Left ventricle myocardium superior (tissue), 1 donor: ENCODE measurements at places on chromosomes 12 and 14.

- DNase-seq: no peak
These were observed 165.7 kb downstream of the SRGAP1 start for GRCh38 chr12:64010069-64010686.

GRCh38 chr14:30240685-30241084 lies 313.0 kb upstream of the PRKD1 start:
- no peak for DNase-seq

DNA sequence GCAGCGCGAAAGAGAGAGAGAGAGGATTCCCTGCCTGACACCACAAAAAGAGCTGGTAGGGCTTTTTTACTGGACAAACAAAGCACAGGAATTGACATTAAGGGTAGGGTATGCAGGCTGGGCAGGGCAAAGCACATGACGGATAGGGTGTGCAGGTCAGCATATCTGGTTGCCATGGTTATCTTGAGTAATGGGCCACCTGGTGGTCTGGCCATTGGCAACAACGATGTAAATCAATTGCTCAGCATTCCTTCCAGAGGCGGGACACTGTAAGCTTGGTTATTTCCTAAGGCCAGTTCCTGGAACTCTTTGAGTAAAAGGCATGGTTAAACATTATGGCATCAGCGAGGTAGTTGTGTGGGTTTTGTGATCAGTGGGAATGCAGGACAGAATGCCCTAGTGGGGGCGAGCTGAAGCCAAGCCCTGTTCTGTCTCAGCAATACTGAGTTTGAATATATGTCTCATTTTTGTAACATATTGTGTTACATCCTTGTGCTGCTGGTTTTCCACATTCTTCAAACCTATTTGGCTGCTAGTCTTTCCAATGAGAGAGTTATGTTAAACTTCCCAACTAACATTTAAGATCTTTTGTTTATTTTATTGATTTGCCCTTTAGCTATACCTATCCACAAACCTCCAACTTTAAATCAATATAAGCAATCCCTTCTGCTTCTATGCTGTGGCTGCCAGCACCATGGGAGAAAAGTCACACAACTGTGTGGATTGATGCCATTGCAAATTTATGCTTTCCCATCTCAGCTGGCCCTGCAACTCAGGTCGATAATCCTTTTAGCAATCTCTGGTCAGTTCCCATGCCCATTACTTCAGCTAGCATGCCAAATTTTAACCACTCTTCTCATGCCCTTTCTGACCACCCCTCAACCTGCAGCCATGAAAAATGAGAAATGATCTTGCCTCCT lies 396.7 kb upstream of the PDE3A start:
- DNase-seq: no peak

DNA sequence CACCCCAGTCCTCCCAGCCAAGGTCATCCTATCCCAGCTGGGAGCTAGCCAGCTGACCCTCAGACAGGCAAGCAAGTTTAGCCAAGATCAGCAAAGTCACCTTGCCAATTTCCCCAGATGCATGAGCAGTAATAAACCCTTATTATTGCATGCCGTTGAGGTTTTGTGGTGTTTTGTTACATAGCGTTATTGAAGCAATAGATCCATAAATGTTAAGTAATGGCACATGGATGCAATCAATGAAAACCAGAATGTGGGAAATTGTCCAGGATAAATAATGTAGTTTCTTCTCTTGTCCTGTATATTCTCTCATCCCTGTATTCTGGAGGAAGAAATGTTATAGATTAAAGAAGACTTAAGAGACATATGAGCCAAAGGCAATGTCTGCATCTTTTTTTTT lies 18.0 kb upstream of the TMEM260 start:
- DNase-seq: no peak

DNA sequence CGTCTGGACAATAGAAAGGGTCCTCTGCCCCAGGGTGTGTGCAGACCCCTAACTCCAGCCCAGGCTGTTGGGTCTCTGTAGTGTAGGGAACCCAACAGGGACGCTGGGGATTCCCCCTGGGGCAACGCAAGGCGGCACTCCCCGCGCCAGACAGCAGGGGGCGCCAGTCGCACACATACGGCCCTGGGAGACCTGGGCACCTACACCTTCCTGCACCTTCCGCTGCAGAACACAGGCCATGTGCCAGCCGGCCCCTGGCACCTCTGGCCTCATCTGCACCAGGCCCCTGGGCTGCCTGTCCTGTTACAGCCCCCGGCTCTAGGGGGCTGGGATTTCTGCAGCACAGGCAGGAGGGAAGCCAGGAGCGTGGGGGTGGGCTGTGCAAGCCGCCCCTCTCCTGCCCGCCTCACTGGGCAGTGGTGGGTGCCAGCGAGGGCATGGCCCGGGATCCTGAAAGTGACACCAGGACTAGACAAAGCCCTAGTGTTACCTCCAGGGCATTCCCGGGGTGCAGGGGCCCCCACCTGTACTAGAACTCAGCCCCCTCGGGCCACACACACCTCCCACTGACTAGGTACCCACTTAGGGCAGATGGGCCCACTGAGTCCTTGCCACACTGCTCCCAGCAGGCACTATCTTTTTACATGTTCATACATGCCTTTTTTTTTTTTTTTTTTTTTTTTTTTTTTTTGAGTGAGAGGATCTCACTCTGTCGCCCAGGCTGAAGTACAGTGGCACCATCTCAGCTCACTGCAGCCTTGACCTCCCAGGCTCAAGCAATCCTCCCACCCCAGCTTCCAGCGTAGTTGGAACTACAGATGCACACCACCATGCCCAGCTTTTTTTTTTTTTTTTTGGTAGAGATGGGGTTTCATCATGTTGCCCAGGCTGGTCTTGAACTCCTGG lies 37.5 kb downstream of the CCNK start:
- peak; percentile 89 for DNase-seq

DNA sequence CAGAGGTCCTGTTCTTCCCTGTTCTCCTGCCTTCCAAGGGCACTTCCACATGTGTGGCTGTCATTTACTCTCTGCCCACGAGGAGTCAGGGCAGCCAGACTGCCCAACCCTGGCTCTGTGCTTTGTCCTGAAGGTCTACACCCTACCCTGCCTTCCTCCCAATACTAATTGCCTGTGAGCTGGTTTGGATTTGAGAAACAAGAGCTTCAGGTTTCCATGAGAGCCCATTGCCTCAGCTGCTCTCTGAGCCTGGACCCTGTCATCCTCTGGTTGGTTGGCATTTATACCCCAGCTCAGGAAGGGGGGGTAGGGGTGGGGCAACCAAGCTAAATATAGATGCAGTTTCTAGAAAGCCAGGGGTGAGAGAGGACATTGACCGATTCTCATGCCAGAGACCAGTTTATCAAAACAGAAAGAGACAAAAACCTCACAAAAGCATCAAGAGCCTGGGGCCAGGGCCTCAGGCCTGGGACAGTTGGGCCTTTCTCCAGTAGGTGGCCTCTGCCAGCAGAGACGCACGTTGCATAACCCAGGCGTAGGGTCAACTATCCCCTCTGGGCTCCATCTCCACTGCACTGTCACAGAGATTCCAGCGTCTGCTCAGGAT lies 34.5 kb downstream of the VDR start:
- DNase-seq: peak; percentile 75

- DNase-seq: no peak
These were observed 149.5 kb upstream of the DIO3 start for GRCh38 chr14:101411779-101412178.

DNA sequence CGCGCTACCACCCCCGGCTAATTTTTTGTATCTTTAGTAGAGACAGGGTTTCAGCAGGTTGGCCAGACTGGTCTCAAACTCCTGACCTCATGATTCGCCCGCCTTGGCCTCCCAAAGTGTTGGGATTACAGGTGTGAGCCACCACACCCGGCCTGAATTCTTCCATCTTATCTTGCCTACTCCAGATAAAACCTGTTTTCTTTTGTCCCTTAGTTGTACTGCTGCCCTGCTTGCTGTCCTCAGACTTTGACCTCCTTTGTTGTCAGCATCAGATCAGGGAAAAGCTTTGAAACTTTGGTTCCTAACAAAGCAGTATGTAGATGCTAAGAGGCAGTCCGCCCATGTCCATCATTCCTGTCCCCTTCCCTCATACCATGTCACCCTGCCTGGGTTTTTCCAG lies 15.9 kb downstream of the COPZ1 start:
- no peak for DNase-seq

DNA sequence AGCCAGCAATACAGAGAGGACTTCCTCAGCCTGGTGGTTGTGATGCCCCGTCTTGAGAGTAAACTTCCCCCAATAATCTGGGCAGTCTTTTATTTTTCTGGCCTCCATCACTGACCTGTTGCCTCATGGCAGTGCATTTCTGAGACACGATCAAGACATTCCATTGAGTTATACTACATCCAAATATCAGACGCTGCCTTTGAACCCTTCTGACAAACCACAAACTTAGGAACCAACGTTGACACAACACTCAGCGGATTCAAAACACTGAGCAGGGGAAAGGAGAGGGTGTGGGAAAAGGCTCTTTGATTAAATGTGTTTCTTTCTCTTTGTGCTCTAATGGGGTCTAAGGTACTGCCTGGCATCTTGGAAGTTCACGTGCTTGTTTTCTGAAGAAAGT lies 100.7 kb upstream of the TBX5 start:
- no peak for DNase-seq

- no peak for DNase-seq
These were observed 26.0 kb upstream of the GLIPR1L2 start for GRCh38 chr12:75364919-75365318.

DNA sequence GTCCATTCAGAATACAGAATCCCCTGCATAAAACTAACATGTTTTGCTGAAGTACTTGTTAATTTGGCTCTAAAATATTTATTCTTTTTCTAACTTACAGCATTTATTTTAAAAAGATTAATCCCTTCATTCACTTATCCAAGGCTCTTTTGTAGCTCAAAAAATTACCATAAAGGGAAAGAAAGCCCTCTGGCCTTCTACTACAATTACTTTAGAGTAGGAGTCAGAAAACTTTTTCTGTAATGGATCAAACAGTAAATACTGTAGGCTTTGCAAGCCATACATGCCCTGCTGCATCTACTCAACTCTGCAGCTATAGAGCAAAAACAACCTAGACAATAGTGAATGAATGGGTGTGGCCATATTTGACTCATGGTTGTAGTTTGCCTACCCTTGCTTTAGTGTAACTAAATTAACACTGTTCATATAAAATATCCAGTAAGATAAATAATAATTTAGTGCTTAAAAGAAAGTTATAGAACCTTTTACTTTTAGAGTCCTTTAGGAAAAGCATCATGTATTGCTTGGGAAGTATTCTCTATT lies 74.2 kb upstream of the ZFP36L1 start:
- DNase-seq: no peak

DNA sequence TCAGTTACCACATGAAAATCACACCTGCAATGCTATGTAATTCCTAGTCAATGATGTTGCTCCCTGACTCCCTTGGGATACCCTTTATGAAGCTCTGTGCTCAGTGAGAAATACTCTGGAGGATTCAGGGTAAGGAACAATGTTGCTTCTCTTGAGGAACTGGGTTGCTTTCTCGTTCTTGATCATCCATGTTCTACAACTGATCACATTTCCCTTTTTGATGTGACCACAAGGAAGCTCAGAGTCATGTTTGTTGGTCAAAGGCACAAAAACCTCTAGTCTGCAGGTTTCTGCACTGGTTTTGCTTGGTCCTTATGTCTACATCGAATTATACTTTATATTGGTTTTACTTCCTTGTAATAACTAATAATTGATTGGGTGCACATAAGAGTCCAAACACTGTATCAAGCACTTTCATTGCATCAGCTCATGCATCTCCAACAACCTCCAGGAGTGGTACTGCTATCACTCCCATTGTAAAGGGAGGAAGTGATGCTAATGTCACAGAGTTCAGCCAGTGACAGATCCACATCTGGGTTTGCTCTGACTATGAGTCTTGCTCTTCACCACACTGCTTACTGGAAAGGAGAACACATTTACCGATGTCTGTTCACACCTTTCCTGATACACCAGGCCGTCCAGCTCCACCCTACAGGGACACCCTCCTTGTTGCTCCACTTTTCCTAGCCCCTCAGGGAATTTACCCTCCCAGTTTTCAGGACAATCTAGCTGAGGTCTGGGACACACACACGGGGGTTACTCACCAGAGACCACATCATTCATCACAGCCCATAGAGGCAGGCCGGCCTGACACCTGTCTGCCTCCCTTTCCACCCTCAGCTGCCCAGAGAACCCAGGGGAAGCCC lies 41.0 kb downstream of the CMKLR1 start:
- DNase-seq: no peak

DNA sequence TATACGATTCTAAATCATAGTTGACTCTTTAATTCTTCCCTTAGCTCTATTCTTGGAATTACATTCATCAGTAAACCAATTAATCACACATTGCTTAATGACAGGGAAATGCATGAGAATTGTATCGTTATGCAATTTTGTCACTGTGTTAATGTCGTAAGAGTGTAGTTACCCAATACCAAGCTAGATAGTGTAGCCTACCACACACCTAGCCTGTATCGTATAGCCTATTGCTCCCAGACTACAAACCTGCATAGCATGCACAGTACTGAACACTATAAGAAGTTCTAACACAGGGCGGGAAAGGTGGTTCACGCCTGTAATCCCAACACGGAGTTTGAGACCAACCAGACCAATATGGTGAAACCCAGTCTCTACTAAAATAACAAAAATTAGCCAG lies 24.7 kb downstream of the HNRNPC start:
- no peak for DNase-seq

- DNase-seq: no peak
These were observed 53.3 kb downstream of the BMAL2 start for GRCh38 chr12:27385766-27386564.

DNA sequence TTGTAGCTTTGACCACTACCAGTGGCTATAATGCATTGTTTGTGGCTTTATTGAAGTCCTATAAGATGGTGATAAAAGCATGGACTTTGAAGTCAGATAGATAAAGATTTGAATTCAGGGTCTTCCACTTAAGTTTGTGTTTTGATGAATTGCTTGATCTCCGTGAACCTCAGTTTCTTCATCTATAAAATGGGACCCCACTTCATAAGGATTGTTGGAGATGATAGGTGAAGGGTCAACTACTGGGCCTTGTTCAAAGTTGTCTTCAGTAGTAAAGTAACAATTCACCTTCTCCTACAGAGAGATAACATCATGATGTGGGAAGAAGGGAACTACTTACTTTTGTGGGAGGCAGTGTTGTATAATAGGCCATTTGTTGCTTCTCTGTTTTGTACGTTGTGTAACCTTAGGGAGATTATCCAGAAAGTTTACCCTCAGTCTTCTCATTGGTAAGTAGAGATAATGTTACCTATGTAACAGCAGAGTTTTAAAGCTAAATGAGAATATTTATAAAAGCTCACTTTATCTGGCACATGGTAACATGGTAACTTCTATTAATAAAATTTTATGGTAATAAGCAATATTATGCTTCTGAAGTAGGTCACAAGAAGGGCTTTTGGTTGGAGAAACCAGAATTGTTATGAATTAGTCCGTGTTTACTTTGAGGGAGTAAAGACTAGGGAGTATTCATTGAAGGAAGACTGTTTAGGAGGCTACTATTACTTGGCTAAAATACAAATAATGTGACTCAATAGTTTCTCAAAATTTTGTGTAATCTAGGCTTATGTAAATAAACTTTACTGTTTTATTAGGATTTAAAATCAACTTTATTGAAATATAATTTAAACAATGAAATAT lies 15.1 kb downstream of the ADIPOR2 start:
- DNase-seq: no peak

DNA sequence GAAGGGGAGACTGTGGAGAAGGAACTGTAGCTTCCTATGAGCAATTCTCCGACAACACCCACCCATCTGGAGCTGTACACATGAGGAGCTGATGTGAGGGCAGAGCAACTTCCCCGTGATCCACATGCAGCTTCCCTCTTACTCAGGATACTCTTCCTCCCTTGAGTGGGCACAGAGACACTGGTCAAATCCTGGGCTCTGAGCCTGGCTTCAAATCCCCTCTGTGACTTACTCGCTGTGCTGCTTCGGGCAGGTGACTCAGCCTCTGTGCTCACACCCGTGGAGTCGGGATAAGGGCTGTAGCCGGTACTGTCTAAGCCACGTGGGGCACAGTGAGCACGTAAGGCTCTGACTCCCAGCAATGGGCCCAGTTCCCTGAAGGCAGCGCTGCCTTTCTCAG lies 31.1 kb downstream of the ZFYVE21 start:
- DNase-seq: no peak
